ENCODE measurements at places on chromosomes 1 and 21.

DNA sequence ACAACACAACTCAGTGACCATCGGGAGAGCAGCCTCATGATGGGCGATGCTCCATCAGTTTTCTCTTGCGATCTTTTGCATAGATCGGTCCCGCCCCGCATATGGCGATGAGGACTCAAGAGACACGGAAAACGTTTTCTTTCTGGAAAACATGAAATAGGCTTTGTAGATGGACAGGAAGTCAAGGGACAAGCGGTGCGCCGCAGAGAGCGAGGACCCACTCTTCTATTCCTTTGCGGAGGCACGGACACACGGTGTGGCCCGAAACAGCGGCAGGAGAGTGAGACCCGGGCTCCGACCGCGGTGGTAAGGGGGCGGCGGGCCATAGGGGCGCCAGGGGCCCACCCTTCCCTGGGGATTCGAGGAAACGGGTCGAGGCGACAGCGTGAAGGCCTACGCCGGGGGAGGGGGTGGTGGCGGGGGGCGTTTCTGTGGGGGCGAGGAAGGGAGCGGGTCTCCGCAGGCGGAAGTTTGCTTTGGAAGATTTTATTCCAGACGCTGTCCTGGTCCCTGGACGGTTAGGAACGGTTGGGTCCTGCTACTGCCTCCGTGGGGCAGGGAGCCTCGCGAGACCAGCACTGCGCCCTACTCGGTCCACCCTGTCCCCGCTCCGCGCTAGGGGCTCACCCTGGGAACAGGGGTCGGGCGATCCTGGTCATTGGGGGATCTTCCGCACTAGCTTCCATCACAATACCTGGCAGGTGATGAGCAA, 796 bp upstream of the TDRKH start:
- DNase-seq: peak; percentile 21

GRCh38 chr1:43238991-43239469, 30.8 kb upstream of the TMEM125 start:
- no peak for DNase-seq

DNA sequence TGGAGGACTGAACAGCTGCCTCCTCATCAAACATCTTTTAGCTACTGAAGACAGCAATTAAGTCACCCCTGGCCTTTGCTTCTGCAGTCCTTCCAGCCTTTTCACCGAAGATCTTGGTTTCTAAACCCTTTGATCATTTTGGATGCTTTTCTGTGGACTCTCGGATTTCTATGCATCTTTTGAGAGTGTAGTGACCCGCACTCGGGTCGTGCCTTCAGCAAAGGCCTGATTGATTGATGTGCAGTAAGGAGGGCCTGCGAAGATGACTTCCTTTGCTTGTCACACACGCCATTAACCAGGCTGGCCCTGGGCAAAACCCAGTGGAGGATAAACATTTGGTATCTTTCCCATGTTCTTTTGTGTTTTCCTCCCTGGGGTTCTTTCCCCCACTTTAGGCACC, 157.5 kb upstream of the CD34 start:
- peak; percentile 50 for DNase-seq

- no peak for DNase-seq
These were observed 113.1 kb downstream of the ZNF326 start for GRCh38 chr1:90107990-90108389.

- DNase-seq: no peak
These were observed 363.5 kb downstream of the MRPL39 start for GRCh38 chr21:25243808-25244207.

DNA sequence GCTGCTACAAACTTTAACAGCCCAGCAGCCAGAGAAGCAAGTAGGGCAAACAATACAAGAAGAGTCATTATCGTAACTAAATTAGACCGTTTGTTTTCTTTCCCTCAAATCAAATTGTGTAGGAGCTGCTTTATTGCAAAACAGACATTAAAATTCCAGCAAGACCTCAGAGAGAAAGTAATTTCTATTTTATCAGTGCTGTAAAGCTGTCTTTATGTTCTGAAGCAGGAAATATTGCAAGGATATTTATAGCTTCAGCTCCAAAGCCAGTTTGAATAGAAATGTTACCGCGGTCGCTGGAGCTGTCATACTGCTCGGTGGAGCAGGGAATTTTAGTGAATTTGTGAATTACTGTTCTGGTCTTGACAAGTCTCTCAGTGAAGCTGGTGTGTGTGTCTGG, 503.8 kb upstream of the PLXNA2 start:
- peak; percentile 63 for DNase-seq

DNA sequence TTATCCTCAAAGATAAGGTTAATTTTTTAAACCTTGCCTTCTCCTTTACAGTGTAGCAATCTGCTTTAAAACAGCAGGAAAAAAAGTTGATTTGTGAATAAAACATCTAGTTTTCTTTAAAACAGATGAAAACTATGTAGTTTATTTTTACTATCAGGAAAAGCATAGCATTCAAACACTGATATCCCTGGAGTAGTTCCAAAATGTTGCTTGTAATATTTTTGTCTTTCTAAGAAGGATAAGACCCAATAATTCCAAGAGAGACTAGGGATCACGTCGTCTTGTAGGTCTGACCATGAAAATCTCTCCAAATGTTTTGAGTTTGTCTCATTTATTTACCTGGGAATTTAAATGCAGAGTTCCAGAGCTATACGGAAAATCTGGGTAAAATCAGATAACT, 204.0 kb downstream of the NTNG1 start:
- DNase-seq: no peak

DNA sequence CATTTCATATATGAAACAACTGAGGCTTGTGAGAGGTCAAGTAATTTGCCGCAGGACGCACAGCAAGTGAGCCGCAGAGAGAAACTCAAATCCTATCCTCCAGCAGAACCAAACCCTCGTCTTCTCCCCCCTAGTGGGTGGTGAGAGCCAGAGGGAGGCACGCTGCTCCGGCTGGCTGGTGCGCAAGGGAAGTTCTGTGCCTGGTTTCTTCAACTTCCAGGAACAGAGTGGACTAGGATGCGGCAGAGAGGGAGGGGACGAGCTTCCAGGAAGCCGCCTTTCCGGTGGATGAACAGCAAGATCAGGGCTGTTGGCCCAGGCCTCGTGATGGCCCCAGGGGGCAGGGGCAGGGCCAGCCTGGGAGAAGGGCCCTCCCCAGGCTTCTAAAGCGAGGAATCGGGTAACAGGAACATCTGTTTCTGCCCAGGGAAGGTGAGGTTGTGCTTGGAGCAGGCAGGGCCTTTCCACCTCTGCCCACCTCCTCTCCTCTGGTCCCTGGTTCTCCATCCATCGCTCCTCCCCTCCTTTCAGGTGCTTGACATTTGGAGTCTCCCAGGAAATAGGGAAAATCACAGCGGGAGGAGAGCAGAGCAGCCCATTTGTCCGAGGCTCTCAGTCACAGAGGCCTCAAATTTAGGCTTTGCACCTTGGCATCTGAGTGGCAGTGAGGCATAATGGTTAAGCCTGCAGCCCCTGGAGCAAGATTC, 16.8 kb upstream of the PDIK1L start:
- peak; percentile 13 for DNase-seq

- peak; percentile 61 for DNase-seq
These were observed 43.8 kb downstream of the RBM11 start for GRCh38 chr21:14259747-14260146.

DNA sequence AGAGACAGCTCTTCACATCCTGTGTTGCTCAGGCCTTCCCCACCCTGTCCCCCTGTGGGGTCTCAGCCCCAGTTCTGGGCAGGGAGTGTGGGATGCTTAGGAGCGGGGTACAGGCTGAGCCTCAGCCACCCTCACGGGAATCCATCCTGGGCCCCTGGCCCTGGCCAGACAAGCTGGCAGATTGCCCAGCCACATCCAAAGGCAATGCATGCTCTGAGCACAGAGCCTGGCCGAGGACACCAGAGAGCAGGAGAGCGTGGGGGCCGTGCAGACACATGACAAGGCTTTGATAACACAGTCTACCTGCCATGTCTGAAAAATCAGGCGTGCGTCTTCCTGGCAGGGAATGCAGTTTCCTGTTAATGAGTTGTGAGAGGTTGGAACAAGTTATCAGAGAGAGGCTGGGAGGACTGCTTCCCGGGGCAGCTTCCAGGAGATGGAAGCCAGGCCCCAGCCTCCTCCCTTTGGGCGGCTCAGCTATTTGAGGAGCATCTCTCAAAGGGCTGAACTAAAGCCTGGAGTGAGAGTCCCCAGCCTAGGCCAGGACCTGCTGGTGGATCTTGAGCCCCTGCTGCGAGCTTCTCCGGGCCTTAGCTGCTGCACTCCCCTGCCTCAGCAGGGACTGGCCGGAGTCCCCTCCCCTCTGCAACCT, 72.2 kb upstream of the SELENON start:
- no peak for DNase-seq

- no peak for DNase-seq
These were observed 75.6 kb downstream of the CAPZB start for GRCh38 chr1:19409477-19410341.

DNA sequence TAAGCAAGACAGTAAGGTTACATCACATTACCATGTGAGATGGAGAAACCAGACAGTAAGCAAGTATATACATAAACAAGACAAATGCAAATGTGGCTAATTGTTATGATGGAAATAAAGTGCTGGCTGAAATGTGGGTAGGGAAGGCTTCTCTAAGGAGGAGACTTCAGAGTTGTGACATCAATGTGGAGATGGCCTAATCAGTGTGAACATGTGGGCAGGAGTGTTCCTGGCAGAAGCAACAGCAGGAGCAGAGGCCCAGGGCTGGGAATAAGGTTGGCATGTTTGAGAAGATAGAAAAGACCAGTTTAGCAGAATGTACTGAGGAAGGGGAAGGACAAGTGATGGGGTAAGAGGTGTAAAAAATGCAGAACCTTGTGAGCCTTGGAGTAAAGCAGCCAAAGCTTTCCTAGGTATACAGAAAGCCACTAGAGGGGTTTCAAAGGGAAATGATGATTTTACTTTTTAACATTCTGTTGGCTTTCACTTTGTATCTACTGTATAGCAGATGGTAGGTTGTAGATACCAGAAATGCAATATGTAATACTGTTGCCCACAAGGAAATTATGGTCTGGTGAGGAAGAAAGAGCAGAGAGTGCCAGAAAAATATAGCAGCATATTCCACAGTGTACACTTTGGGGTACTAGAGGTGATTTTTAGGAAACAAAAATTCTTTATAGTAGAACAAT, 197.4 kb downstream of the FGGY start:
- DNase-seq: no peak

DNA sequence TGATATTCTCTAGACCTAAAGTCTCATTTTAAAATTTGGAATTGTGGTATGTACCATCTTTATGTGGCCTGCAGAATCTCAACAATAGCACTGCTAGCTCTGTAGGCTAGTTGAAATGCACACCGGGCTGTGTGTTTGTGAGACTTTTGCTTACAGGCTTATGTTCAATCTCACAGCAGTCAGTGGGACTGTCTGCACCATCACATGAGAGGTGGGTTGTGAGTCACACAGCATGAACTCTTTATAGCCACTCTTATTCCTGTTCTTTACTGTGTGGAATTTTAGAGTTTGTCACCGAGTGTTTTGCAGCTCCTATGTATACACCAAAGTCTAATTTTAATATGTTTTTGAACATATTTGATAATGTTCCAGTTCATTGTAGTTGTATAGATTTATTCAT, 74.6 kb downstream of the RASAL2 start:
- DNase-seq: no peak

GRCh38 chr1:111756124-111756513, 418 bp downstream of the DDX20 start:
- no peak for DNase-seq

DNA sequence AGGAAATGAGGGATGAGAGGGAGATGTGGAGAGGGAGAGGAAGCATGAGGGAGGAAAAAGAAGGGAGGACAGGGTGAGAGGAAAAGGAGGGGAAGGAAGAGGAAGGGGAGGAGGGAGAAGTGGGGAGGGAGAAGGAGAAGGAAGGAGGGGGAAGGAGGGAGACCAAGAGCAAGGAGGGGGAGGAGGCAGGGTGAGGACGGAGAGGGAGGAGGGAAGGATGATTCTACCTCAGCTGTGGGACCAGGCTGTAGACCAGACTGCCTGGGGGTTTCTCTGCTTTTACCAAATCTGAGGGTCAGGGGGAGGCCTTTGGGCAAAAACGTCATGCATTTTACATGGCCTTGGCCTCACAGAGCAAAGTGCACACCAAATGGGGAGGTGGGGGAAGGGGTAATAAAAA, 94.5 kb downstream of the KCND3 start:
- no peak for DNase-seq

GRCh38 chr1:153099461-153100045, 5.2 kb upstream of the SPRR2E start:
- no peak for DNase-seq

DNA sequence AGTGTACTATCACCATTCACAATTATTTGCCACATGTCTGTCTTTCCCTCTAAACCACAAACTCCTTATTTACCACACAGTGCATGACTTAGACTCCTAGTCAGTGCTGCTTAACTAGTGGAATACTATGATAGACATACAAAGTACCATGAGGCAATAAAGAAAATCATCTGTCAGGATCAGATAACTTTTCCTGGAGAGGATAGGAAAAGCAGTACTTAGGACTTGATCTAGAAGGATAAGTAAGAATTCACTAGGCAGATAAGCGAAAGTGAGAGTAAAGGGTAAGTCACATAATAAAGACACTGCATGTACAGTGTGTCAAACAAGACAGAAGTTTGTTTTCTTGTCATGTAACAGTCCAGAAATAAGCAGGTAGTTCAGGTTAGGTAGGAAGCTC, 21.2 kb upstream of the TSPAN1 start:
- DNase-seq: no peak

DNA sequence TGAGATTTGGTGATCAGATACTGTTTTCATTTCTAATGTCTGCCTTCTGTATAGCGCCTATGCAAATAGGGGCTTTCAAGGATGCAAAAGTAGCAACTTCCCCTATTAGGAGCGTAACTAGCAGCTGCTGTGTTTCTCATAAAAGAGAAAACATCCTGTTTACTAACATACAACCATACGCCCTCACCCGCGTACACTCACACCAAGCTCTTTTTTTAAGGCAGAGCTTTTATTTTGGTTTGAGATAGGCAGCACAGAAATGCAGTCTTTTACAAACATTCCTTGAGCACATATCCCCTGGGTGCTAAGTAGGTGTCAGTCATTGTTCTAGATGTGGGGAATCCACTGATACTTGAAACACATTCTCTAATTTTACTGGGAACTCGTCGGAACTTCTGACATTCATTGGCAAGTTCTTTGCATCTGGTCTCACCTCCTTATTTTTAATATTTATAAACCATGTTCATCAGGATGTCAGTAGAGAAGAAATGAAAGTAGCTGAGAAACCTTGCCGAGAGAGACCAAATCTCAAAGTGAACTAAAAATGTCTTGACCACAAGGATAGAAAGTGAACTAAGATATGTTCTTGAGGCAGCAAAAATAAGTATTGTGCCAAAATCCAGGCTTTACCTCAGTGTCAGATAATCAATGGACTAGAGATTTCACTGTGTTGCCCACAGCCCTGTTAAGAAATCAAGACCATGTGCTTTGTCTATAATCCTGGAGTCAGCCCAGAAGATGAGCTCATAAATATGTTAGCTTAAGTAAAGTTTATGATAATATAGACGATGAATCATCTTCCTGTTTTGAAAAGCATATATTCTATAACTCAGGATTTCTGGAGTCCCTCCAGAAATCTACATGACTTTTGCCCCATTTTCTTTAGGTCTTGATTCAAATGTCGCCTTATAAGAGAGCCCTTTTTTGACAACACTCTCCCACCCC, 350.9 kb downstream of the ST6GALNAC3 start:
- no peak for DNase-seq

Measured in left kidney (tissue), 8 donors.